ENCODE measurements at places on chromosomes 12 and 14. TPM values are rescaled to one million over a fixed set of nuclear protein-coding genes. Genes with fewer than 3 reads are reported as not detected.
A peak's percentile ranks its signal among the peaks of the same experiment; 100 is the strongest.

Gene MFAP5
- 125 TPM for total RNA-seq

Gene NTF3
- total RNA-seq: 4.7 TPM

Gene THAP2
- total RNA-seq: 6.1 TPM

Gene HOXC4
- total RNA-seq: 3.6 TPM

Gene CEBPE
- total RNA-seq: 1.5 TPM

Gene KRT4
- 0.99 TPM for total RNA-seq

Gene IAPP
- not detected for total RNA-seq

Gene AQP6
- total RNA-seq: 0.20 TPM

DNA sequence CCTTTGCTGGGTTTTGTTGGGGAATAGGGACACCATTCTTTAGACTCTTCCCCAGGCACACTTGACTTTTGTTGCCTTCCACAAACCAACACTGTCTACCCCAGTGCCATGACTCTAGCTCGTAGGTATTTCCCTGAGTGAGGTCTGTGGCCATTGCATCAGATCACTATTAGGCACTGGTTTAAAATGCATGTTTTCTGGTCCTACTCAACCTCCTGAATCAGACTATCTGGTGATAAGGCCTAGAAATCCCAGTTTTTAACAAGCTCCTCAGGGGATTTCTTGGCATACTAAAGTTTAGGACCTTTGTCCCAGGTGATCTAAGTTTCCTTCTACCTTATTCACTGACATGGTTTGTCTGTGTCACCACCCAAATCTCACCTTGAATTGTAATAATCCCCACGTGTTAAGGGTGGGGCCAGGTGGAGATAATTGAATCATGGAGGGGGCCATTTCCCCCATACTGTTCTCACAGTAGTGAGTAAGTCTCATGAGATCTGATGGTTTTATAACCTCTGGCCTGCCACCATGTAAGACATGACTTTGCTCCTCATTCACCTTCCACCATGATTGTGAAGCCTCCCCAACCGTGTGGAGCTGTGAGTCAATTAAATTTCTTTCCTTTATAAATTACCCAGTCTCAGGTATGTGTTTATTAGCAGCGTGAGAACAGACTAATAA, 87.8 kb upstream of the PSMC1 start:
- no peak for DNase-seq

DNA sequence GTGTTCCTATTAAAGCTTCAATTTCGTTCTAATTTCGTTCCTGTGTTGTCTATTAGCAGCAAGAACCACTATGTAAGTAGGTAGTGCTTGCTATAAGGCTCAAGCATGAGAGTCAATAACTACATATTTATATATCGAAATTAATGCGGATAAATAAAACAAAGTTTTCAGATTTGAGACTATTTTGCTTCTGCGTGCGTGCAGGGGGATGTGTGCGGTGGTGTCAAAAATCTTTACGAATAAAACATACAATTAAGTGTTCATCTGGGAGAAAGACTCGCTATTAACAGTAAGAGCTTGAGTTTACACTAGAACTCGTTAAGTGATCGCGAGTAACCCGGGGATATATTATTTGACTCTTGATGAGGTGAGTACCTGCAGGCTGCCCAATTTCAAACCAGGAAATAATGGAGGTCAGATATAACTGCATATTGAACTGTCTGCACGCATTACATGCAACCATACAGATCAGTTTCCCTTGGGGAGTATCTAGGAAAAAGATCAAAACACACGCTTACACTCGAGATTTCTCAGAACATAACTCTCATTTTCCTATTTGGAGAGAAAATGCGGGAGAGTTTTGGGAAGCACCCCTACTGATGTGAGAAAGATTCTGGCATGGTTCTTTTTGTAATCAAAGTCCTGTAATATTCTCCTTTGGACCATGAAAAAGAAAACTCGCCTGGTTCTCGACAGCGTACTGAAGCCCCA, 813 bp downstream of the TWF1 start:
- DNase-seq: no peak

DNA sequence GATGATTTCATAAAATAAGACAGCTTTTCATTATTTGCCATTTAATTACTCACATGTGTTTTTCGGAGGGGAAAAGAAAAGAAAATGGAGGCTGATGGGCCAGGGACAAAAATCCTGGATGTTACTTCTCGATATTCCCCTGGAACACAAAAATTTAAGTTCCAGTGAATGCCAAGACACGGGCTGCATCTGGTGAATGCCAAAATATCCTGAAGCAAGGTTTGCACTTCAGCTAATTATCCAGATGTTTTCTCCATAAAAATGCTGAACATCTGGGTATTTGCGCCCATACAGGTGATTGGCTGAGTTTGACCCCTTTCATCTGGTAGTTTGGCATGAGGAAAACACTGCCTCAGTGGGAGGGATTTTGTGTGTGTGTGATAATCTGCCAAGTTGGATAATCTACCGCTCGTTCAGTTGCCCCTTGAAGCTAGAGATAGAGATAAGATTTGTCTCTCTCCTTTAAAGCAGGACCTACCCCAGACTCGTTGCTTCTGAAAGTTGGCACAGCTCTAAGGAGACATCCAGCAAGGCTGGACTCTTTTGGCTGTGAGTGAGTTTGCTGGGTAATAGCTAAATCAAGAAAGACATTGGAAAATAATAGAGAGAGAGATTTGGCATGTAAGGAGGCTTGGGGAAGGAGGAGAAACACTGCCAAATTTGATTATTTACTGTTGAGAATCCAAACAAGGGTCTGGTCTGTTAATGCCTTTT, 390.0 kb downstream of the EGLN3 start:
- peak; percentile 56 for DNase-seq

DNA sequence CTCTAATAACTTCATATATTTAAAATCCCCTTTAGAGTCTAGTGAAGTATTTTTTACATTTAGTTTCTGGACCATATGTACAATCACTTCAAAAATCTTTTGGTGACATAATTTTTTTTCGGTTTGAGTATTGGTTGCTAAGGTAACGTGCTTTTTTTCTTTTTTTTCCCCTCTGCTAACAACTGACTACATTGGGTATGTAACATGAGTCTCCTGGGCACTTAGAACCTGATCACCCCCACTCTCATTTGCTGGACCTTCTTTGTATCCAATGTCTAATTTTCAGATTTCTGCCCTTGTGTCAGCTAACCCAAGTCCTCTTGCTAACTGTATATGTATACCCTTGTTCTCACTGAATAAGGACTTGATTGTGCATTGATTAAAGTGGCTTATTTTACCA, 592.9 kb upstream of the FLRT2 start:
- DNase-seq: no peak

- DNase-seq: no peak
Measured at GRCh38 chr12:82414044-82414443, 55.7 kb downstream of the METTL25 start.

DNA sequence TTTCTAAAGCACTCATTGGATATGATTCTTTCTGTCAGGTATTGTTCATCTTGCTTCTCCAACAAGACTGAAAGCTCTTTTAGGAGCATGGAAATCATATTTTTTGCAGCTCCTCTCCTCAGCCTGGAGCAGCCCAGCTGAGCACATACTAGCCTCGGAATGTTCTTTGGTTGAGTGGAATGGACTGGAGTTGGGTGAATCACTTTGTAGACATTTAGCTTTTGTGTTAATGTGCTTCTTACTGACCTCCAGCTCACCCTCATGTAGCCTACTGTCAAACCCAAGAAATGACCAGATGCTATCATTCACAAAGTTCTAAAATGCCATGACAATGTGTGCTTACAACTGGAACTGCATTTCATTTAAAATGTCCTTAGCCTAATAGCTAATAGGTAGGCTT, 161.1 kb downstream of the NUAK1 start:
- no peak for DNase-seq

GRCh38 chr14:30299915-30300314, 259.0 kb upstream of the G2E3 start:
- DNase-seq: no peak

DNA sequence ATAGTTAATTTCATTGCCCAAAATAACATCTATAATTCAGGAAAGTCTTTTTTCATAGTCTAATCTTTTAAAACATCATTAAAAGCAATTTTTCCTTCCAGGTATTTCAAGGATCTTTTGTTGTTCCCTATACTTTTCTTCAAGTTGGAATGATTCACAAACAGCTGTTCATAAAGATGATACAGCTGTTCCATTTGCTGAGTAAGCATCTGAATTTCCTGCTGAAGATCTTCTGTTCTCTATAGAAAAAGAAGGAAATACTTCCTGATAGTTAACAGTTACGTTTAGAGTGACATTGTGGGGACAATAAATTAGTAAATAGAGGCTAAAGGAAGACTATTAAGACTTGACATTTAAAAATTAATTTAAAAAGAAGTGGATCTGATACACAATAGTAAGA, 30.3 kb upstream of the ESR2 start:
- DNase-seq: no peak

- no peak for DNase-seq
Measured at GRCh38 chr14:73058922-73059673, 764 bp downstream of the RBM25 start.

GRCh38 chr14:68932231-68932630, 46.9 kb downstream of the ACTN1 start:
- no peak for DNase-seq

DNA sequence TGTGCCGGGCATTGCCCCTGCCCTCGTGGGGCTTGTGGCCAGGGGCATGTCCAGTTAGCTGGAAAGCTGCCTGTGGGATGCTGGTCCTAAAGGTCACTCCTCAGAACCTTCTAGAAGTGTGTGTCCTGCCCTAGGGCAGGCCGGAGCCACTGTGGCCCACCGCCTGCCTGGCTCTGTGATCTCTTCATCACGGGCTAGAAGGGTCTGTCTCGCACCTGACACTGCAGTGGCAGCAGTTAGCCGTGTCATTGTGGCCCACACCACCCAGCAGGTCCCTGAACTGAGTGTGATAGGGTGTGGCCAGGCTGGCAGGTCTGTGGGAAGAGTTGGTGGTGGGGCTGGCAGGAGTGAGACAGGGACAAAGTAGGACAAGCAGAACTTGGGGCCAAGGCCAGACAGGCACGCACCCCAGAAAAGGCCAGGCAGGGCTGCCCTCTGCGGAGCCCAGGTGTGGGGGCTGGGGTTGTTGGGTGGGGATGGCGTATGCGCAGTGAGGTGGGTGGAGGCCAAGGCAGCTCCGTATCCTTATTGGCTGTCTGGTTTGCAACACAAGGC, 41.2 kb downstream of the ADGRD1 start:
- no peak for DNase-seq

DNA sequence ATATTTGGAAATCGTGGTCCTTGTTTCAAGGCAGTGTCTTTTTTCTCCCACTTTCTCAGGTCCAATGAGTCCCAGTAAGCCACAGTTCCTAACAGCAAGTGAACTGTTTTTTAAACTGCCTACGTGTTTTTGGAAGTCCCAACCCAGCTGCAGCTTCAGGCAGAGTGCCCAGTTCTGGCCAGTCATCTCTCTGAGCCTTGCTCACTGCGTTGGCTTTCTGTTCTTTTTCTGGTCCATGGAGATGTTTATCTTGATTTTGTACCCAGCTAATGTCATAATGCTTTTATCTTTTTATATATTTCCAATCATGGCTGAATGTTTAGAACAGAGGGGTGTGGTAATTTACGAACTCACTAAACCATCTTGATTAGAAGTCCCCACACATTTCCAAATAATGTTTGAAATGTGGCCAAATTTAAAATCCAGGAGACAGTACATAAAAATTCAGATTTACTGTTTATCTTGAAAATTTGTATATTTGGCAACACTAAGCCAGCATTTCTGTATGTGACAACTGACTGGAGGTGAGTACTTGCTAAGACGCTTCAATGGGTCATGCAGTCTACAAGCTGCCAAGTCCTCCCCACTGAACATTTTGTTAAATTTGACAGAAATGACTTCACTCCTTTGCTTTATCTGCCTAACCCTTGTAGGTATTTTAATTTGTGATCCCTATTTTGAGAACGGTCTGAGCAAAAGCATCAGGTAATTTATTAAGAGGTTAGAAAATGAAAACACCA, 46.1 kb upstream of the OTOGL start:
- no peak for DNase-seq
